K562 (cell line): ENCODE measurements at places on chromosomes 16 and 17. TPM values are rescaled to one million over a fixed set of nuclear protein-coding genes. Genes with fewer than 3 reads are reported as not detected.

GRCh38 chr16:25270577-25270976, 12.9 kb upstream of the ZKSCAN2 start:
- H3K36me3 ChIP-seq: peaks cover 4% of the 10 kb centered on the region; the same call in 1 of the 3 replicates
- H3K27ac ChIP-seq: no peak overlapping the region
- DNase-seq: no peak
- no peak overlapping the region for H3K4me3 ChIP-seq
- no peaks in the 10 kb centered on the region for H3K27me3 ChIP-seq

GRCh38 chr16:270381-271255, 5.1 kb downstream of the RGS11 start:
- no peaks in the 10 kb centered on the region for H3K36me3 ChIP-seq
- H3K4me1 ChIP-seq: no peaks in the 10 kb centered on the region
- no peak overlapping the region for H3K4me3 ChIP-seq
- no peaks in the 10 kb centered on the region; the same call in 1 of the 2 replicates for H3K27me3 ChIP-seq
- no peak overlapping the region for H3K27ac ChIP-seq

- H3K27ac ChIP-seq: no peak overlapping the region
- H3K36me3 ChIP-seq: no peaks in the 10 kb centered on the region
- H3K4me3 ChIP-seq: no peak overlapping the region
- no peak for DNase-seq
- no peaks in the 10 kb centered on the region; the same call in 1 of the 2 replicates for H3K4me1 ChIP-seq
Measured at GRCh38 chr16:24681793-24682192, 47.7 kb upstream of the TNRC6A start.

- H3K4me1 ChIP-seq: peaks cover 6% of the 10 kb centered on the region; the same call in 1 of the 2 replicates
- no peak for DNase-seq
- peaks cover 29% of the 10 kb centered on the region; the same call in 1 of the 3 replicates for H3K36me3 ChIP-seq
- H3K4me3 ChIP-seq: no peak overlapping the region
- H3K27me3 ChIP-seq: no peaks in the 10 kb centered on the region
Measured at GRCh38 chr17:77499699-77500435, 359.1 kb downstream of the SEC14L1 start.

DNA sequence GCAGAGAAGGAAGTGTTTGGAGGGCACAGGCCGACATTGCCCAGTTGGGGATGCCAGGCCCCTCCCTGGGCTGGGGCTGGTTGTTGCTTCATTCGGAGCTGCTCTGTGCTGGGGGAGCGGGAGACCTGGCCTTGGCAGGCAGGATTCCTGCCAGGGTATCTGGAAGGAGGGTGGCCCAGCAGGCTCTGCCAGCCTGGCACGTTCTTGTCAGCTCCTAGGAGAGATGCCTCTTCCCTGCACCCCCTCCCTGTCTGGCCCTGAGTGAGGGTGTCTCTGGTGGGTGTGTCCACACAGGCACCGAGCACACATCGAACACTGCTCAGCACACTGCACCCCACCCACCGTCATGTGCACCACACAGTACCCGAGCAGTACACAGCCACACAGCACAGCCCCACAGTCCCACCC, 35.2 kb downstream of the ARHGAP23 start:
- H3K27me3 ChIP-seq: peaks cover 31% of the 10 kb centered on the region
- H3K4me1 ChIP-seq: peaks cover 63% of the 10 kb centered on the region
- no peak for DNase-seq

- no peak overlapping the region for H3K4me3 ChIP-seq
- H3K36me3 ChIP-seq: no peaks in the 10 kb centered on the region
- peak; percentile 15 for DNase-seq
Measured at GRCh38 chr17:81027591-81028505, 7.1 kb upstream of the BAIAP2 start.

CHD9NB gene
- 0.13 TPM in 1 of 2 replicates, not detected in the other for total RNA-seq

BTBD17 gene
- not detected in 2 replicates for total RNA-seq

CFAP20 gene
- 55.2 and 56.5 TPM in 2 replicates for total RNA-seq
